ENCODE measurements at places on chromosomes 3 and 15.

DNA sequence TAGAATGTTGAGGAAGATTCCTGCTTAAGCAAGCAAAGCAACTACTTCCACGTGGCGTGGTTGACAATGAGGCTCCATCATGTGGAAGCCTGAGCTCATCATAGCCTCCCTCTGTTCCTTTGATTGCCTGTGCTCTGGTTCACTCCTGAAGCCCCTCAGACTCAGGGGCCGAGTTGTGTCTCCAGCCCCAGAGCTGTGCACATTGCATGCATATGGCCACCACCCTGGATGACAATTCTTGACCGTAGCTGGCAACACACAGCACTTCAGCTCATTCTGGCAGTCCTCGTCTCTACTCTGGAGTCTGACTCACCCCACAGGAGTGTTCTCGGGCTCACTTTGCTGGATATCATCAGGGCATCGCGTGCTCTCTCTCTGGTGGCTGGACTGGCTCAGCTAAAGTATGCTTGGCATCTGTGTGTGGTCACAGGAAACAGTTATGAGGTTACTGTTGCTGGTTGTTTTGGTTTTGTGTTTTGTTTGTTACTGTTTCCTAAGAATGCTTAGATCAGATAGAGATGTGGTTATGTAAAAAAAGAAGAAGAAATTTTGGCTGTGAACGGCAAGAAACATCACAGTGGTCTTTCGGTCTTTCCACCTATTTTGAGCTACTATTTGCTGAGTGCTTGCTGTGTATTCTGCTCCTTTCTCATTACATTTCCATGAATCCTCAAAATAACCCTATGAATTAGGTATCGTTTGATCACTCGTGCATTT is 41.6 kb upstream of the MRPS22 start:
- no peak for DNase-seq

GRCh38 chr3:15241341-15241740 is 35.3 kb downstream of the CAPN7 start:
- no peak for DNase-seq

- DNase-seq = no peak
These were observed 892.6 kb downstream of the TUSC7 start for GRCh38 chr3:117602058-117602644.

DNA sequence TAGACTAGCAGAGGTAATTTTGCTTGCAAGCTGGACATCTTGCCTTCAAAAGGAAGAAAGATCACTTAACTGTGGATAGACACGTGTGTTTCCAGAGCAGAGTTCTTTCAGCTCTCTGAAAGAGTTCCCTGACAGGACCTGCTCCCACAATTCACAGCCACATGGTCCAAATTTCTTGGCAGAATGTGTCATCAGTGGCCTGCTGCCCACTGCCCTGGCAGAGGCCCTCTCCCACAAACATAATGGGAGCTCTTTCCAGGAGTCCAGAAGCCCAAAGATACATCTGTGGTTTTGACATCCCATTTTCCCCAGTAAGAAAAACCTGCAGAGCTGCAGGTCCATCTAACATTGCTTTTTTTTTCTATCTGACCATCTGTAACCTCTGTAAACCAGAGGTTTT is 48.3 kb downstream of the SERPINI1 start:
- DNase-seq = no peak

GRCh38 chr15:68055224-68055705 is 1.1 kb downstream of the PIAS1 start:
- DNase-seq = peak; percentile 62

DNA sequence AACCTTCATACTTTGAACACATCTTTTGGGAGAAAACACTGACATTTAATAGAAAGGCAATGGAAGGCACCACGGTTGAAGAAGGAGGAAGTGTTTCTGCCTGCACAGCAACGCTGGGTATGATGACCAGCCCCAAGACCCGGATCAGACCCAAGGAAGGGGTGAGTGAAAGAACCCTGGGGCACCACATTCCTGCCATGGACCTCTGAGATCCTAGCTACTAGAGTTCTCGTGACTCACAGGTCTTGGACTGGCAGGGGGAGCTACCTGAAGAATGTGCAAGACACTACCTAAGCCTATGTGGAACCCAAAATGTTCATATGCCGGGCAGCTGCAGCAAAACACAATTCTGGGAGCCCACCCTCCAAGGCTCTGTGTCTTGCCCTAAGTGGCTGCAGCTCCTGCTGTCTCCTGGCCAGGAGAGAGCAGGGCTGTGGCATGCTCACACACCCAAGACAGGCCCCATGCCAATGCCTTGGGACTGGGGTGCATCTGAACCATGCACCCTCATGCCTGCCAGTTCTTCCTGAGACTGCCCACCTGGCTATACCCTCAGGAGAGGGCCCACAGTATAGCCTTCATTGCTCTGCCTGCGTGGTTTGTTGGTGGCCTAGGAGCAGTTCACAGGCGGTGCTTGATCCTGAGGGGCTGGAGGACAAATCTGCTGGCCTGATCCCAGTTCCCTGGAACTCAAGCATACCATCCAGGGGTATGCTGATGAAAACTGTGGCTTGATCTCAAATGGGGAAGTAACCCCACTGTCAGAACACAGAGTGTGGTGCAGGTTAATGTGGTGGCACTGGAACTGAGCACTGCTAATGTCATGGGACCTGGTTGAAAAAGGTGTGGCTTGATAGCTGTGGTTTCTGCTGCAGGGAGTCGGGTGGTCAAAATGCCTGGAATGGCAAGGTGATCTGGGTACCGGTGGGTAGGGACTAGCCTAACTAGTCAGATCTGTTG is 353.3 kb upstream of the ARHGEF26 start:
- no peak for DNase-seq

DNA sequence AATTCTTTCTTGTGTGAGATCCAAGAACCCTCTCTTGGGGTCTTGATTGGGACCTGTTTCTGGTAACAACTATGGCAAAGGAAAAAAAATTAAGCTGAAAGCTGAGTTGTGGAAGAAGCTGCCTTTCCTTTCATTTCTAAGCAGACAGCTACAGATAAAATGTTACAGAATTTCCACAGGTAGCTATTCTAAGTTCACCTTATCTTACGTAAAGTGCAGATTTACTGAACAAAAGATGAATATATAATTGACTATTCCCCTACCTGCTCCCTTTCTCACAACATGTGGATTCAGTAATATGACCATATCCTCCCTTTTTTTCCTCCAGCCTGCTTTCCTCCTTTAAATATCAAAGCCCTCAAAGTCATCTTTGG is 36.6 kb downstream of the CLEC3B start:
- DNase-seq = no peak

- no peak for DNase-seq
These were observed 9.3 kb downstream of the TRA2B start for GRCh38 chr3:185928496-185928895.

DNA sequence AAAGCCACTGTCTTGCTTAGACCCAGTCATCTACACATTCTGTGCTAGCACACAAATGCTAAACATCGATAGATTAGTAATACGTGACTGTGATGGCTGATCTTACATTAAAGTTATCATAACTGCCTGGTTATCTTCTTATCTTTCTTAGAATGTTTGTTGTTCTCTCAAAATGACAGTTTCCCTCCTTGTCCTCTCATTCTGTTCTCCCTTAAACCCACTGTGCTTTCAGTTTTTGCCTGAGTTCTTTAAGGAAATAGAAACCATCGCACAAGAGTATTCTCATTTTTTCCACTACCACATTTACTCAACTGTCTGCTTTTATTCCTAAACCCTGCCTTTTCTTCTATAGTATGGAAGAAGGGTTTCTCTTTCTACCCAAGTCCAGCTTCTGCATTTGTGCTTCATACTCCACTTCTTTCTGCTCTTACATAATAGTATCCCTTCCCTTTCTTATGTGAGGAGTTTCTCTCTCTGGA is 17.1 kb downstream of the STX19 start:
- no peak for DNase-seq

DNA sequence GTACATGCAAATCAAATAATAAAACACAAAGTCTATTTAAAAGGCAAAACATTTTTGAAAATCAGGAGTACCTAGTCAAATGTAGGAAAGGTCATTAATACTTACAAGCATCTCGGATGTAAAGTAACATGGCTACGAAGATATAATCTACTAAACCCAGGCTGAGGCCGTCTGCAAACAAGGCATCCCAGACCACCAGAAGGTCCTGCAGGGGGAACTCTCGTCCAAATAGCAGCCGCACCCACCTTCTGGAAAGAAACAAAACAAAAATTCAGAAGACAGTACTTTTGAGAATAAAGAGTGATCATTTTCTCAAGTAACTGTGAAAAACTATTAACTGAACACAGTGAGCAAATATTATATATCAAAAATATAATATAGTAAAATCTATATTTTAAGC is 423.1 kb downstream of the PLCL2 start:
- DNase-seq = no peak

DNA sequence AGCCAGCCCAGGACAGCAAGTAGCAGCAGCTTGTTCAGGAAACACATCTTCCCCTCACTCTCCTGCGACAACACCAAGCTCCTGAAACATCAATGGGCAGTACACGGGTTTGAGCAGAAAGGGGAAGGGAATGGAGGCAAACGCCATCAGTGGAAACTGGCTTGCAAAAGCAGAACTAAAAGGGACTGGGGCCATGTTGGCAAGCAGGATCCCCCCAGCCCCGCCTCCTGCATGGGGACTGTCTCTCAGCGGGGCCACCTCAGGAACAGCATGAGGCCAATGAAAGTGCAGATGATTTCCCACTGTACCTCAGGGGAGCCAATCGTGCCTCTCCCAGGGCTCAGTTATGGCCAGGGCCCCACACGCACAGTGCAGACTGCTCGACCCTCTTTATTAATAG is 6.8 kb downstream of the CDAN1 start:
- DNase-seq = no peak

- DNase-seq = no peak
These were observed 19.6 kb downstream of the GYG1 start for GRCh38 chr3:149010966-149011365.

DNA sequence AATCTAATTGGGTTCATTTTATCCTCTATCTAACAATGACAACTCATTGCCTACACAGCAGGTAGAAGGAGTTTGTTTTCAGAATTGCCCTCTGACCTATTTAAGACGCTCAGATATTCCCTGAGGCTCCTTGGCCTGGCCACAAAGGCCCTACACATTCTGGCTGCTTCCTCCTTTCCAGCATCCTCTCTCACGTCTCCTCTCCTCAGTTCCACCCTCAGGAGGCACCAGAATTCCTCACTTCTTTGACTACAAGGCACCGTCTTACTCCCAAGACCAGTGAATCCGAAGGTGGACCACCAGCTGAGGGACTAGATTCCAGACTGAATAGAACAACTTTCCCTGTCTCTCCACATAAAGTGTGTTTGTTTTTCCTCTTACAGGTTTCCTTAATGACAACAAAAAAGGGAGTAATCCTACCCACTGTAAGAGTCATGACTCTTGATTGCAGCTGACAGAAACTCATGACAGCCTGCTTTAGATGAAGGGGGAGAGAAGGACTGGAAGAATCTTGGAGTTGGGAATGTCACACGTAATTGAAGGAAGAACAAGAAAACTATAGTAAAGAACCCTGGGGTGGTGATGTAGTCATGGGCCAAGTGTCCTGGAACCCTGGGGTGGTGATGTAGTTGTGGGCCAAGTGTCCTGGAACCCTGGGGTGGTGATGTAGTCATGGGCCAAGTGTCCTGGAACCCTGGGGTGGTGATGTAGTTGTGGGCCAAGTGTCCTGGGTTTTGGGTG is 22.0 kb upstream of the MUC20 start:
- DNase-seq = no peak

GRCh38 chr3:55009372-55009771 is 81.5 kb upstream of the LRTM1 start:
- no peak for DNase-seq

GRCh38 chr3:116802651-116803050 is 93.1 kb downstream of the TUSC7 start:
- DNase-seq = no peak

DNA sequence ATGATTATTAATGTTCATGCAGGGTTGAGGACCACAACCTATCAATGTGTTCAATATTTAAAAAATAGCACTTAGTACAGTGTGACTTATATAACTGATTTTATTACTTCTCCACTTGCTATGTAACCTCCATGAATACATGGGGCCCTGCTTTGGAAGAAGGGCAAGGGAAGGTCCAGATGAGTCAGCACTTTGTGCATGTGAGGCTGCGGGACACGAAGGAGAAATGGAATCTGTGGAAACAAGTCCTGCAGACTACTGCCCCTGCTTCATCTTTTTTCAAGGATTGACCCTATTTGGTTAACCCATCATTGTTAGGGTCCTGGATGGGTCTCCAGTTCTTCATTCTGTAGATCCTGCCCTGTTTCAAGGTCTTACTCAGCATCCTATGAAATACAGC is 1.6 kb downstream of the NXPE3 start:
- DNase-seq = no peak

- DNase-seq = no peak
These were observed 255.9 kb downstream of the XXYLT1 start for GRCh38 chr3:195015021-195015420.

DNA sequence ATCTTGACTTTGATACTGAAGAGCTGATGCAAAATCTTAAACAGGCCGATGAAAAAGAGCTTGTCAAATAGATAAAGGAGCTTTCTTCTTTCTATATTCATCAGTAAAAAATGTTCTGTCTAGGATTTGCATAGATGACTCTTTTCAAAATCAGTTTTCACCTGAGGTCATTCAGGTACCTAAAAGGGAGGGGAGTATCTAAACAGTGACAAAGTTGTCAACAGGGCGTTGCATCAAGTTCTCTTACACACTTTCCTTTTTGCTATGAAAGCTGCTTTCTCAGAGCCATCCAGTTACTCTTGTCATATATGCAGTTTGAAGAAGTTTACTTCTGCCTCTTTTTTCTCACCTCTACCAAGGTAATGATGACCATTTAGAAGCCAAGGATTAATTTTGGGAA is 60.0 kb downstream of the AKAP13 start:
- no peak for DNase-seq

DNA sequence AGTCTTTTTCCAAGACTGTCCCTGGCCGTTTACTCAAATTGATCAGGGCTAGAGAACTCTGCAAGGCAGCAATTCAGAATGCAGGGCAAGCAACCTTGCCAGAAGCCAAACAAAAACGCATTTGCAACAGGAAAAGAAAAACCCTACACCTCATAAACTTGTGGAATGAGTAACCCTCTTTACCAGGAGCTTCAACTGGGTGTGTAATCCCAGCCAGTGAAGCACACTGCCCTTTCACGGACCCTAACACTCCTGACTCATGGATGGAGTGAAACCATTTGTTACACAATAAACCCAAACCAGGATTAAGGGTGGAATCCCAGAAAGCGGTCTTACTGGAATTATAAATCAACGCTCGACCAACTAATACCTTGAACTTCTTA is 14.8 kb upstream of the LDHAL6B start:
- DNase-seq = no peak

DNA sequence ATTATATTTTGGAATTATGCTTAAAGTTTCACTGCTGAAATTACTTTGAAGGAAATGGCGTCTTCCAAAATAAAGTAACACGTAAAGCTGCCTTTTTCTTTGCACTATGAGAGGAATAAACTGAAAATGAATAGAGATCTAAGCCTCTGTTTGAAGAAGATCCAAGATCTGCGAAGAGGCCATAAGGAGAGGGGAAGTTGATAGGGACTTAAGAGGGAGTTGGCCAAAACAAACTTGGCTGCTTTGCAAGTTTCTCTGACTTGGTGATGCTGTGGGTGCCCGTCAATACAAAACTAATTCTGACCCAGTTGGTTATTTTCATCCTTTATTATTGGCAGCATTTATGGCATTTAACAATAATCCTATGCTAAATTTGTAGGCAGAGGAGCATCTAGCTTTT is 190.2 kb upstream of the GBE1 start:
- no peak for DNase-seq
